ENCODE measurements at places on chromosomes 1 and 21.

DNA sequence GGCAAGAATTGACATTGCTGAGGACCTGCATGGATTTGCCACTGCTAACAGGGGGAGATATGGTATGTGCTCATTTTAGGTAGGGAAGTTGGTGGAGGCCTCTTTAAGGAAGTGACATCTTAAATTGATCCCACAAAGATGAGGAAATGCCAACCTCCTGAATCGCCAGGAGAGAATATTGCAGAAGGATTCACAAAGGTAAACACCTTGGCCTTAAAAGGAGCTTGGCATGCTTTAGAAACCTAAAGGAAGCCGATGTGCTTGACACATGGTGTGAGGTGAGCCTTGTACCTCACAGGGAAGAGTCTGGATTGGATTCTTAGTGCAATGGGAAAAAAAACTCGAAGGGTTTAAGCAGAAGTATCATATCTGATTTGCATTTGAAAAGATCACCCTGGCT lies 470.5 kb upstream of the DAB1 start:
- DNase-seq, result no peak

GRCh38 chr1:33147997-33148314 lies 33.9 kb downstream of the TRIM62 start:
- no peak for DNase-seq

DNA sequence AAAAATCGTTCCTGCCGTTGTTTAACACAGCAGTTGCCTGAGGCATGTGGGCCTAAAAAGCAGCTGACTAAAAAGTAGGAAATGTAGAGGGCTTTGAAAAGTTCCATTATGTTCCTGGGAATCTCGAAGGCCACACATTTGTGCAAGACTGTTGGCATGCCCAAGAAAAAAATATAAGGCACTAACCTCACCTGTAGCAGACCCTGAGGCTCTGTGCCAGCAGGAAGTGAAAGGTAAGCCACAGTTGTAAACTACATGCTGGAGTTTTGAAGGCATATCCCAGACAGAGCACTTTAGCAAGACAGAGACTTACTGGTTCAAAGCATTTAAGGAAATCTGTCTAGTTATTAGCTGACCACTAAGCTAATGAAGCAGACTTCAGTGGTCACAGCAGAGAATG lies 52.7 kb downstream of the TRMT1L start:
- no peak for DNase-seq

GRCh38 chr1:204974327-204974726 lies 68.7 kb upstream of the CNTN2 start:
- DNase-seq, result no peak

GRCh38 chr1:206776229-206776628 lies 3.9 kb upstream of the IL10 start:
- no peak for DNase-seq

DNA sequence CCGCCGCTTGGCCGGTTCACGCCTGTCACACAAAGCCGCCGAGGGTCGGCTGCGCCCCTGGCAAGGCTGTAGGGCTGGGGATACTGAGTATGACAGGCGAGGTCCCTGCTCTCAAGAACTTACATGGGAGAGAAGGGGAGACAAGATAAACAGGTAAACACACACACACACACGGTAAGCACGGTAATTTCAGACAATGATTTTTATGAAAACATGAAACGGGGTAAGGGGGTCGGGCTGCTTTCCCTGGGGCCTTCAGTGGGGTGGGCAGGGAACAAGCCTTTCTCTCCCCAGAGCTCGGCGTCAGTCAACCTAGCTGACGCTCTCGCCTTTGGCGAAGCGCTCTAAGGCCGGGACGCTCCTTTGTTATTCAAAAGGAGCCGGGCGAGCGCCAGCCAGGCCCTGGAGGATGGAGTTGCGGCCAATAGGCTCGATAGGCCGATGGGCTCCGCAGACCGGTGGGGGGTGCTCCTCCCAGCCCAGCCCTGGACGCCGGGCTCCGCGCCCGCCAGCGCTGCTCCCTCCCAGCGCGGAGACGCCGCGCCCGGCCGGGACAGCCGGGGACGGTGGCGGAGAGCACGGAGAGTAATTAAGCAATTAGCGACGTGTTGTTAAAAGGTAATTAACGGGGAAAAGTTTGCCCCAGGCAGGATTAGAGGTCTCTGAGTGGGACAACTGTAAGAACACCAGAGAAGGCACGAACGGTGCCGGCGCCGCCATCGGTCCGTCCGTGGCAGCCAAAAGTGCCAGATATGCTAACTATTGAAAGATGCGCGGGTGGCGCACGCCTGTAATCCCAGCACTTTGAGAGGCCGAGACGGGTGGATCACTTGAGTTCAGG lies 950 bp upstream of the INKA2 start:
- peak; percentile 35 for DNase-seq

GRCh38 chr1:117611121-117611601 lies 5.3 kb downstream of the TENT5C start:
- no peak for DNase-seq

DNA sequence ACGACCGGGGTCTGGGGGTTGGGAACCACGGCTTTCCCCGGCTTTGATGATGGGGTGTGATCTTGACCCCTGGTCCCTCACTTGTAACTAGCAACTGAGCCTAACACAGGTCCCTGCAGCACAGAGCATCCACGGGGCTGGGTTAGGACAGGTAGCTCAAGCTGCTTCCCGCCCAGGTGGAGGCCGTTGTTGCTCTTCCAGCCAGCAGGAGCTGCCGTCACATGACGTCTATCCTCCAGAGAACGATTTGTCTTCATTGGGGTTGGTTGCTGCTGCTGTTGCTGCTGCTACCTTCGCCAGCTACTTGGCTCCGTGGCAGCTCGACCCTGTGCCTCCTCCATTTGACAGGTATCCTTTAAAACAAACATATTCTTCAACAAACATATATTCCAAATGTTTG lies 74.3 kb upstream of the ADAR start:
- DNase-seq, result no peak

Measured in DMS 273 treated with DMSO at 0.1 percent for 48 hours (cell line).